Retinal pigment epithelial cell (primary cell): ENCODE measurements at places on chromosomes 13 and 19.

DNA sequence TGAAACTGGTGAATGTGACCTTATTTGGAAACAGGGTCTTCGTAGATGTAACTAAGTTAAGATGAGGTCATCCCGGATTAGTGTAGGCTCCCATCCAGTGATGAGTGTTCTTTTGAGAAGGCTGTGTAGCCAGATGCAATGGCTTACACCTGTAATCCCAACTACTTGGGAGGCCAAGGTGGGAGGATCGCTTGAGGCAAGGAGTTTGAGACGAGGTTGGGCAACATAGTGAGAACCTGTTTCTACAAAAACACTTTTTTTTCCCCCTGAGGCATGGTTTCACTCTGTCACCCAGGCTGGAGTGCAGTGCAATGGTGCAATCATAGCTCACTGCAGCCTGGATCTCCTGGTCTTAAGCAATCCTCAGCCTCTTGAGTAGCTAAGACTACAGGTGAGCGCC lies 36.4 kb downstream of the FBN3 start:
- DNase-seq: no peak

DNA sequence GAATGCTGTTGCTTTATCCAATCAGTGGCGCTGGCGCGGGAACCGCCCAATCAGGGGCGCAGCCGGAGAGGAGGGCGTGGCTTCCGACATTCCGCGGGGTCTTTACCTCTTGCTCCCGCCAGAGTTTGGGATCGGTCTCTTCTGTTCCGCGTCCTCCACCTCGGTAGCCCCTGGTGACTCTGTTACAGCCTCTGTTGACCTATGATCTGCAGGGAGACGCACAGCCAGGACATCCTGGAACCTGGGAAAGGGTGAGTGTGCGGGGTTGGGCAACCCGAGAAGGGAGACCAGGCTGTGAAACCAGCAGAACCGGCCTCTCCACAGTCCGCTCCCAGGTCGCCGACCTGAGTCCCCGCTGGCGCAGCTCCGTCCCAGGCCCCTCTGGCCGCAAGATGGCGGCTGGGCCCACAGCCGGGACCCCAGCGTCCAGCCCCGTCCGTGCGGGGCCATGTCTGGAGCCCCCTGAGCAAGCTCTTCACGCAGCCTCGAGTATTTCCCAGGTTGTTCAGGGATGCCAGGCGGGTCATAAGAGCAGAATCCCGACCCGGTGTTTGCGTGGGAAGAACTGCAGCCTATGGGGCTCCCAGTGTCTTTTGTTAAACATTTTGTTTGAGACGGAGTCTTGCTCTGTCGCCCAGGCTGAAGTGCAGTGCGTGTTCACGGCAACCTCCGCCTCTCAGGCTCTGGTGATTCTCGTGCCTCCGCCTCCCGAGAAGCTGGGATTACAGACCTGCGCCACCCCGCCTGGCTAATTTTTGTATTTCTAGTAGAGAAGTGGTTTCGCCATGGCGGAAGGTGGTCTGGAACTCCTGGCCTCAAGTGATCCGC lies 4.4 kb upstream of the ZNF681 start:
- no peak for DNase-seq

DNA sequence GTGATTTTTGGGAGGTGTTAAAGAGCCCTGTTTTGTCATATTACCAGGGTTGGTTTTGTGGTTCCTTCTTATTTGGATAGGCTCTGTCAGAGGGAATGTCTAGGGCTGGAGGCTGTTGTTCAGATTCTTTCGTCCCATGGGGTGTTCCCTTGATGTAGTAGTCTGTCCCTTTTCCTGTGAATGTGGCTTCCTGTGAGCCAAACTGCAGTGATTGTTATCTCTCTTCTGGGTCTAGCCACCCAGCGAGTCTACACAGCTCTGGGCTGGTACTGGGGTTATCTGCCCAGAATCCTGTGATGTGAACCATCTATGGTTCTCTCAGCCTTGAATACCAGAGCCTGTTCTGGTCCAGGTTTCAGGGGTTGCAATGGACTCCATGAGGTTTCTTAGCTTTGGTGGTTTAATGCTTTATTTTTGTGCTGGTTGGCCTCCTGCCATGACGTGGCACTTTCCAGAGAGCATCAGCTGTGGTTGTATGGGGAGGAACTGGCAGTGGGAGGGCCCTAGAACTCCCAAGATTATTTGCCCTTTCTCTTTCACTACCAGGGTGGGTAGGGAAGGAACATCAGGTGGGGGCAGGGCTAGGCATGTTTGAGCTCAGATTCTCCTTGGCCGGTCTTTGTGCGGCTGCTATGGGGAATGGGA lies 78.8 kb downstream of the SPRY2 start:
- no peak for DNase-seq

DNA sequence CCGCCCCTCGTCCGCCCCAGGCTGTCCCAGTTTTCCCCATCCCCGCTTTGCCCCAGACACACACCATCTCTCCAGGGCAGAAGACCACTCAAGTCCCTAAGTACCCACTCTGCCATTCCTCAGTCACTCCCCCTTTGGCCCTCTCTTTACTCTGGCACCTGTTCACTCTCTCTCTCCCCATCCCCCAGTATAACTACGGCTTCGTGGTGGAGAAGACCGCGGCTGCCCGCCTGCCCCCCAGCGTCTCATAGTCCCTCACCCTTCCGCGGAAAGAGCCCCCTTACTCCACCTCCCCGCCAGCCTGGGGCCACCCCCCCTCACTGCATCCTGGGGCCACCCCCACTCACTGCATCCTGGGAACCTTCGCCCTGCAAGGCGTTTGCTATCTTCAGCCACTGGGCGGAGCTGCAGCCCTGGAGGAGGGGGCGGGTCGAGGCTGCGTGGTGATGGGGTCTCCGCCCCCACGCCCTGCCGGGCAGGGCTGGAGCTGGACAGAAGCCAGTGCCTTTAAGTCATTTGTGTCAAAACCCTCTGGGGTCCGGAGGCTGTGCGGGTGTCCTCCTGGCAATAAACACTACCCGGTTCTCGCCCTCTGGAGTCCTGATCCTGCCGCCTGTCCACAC lies 5.0 kb downstream of the MVB12A start:
- no peak for DNase-seq

DNA sequence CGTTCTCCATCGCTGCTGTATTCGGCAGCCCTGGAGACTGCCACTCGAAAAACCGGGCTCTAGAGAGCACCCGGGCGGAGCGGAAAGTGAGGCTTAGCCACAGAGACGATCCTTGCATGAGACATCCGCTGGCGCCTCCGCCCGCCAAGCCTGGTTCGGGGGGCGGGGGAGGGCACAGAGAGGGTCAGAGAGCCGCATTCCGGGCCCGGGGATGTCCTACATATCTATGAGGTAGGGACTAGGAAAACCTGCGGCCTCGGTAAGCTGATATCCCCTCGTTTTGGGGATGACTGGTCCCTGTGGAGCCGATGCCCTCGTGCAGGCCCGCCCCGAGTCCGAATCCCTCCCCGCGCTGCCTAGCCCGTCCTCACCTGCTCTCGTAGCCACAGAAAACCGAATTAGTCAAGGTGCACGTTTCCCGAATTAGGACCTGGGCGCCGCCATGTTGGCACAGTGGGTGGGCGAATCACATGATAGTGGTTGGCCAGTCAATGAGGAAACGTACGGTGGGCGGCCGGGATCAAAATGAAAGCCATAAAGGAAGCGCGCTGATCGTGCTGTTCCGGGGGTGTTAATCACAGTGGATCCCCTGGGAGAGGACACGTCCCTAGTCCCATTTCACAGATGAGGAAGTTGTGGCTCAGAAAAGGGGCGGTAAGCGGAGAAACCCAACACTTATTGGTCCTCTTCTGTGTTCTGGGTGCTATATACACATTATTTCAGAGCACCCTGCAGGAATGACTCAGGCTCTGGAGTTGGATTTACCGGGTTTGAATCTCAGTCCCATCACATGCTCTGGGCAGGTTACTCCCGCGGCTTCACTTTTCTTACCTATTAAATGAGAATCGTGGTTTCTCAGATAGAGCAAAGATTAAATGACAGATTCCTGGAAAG lies at the start of gene TRMT1:
TSS of gene TRMT1 (minus strand) at position 459 of the 894 bp plus-strand sequence. CDS start at position 118, 341 bp downstream.
- peak; percentile 68 for DNase-seq

GRCh38 chr13:100196375-100196774 lies 107.5 kb downstream of the PCCA start:
- no peak for DNase-seq

- DNase-seq: no peak
Observed at GRCh38 chr13:40916207-40916998, 102.7 kb downstream of the ELF1 start.

GRCh38 chr19:5128251-5128935 lies 159.5 kb downstream of the KDM4B start:
- DNase-seq: no peak

DNA sequence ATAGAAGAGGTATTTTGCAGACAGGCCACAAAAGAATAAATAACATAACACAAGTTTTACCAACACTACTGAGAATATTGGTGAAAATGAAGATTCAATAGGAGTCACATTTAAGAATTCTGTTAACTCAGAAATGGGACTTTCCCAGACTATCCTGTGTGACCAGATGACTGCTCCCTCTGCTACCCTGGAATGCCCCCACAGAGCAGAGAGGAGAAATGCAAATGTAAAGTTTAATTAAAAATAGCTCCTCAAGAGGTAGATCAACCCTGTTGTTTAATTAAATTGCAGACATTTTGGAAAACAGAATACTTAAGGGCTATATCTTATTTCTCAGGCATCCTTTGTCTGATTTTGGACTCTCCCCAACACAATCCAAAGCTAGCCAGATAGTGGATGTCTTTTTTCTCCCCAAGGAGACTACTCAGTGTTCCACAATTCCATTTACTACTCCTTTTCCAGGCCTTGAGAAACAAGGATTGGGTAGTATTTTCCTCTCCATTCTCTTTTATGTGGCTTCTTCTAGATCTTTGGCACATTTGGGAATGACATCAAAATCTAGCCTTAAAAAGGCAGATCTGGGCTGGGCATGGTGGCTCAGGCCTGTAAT lies 104.7 kb upstream of the TSC22D1 start:
- DNase-seq: no peak

DNA sequence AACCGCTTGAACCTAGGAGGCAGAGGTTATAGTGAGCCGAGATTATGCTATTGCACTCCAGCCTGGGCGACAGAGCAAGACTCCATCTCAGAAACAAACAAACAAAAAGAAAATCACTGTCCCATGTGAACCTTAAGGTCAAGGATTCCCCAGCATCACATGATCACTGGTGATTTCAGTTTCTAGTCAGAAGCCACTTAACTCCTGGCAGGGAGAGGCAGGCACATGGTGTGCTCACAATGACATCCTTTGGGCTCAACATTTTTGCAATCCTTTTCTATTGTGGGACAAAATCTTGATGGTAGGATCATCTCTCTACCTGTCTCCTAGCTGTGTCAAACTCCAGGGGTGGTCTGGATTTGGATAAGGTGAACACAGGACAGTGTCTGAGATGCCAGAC lies 12.1 kb downstream of the AKAP8 start:
- no peak for DNase-seq

DNA sequence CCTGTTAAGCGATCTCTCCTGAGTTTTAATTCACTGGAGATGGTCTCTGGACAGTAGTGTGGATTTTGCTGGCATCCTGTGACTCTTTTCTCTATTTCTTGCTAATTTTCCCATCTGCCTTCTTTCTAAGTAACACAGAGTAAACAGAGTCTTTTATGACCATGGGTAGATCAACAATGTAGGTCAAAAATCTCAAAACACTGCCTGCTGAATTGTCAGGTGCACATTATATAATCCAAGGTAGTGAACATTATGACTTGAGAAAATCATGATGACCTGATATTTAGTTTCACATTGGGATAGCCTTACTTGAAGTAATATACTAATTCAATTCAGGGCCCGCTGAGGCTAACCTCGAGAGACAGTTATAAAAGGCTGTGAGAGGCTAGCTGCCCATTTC lies 180.7 kb downstream of the TDRD3 start:
- no peak for DNase-seq

GRCh38 chr13:101190976-101191375 lies 225.3 kb downstream of the NALCN start:
- DNase-seq: no peak

- DNase-seq: no peak
Observed at GRCh38 chr19:13149628-13150186, 468 bp downstream of the STX10 start.

GRCh38 chr19:36046443-36047050 lies 7.5 kb downstream of the THAP8 start:
- no peak for DNase-seq

DNA sequence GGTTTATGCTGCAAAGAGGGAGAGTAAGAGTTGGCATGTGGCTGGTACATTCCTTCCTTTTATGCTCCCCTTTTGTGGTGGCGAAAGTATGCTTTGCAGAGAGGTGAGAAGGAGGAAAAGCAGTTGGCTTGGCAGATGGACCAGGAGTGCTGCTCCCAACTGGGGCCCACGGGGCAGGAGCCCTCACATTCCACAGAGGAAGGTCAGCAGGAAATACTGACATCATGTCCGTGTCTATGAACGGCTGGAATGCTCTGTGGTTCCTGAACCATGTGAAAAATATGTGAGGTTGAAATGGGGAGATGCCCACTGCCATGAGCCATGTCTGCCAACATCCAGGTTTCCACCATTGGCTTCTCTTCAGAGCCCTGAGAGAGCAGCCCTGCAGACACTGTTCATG lies 33.3 kb upstream of the GAS6 start:
- DNase-seq: peak; percentile 57

DNA sequence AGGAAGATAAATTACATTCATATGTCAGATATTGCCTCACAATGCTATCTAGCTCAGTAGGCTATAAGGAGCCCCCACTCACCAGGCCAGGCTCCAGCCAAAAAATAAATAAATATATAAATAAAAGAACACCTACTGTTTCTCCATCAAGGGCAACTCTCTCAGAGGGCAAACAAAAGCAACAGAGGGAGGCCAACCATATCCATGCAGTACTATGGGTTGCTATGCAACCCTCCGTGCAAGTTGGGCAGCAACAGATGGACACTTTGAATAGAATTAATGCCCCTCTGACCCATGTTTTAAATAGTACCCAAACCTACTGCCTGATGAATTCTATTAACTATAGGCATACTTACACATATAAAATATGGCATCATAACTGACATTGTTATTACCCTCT lies 279.8 kb upstream of the EDNRB start:
- no peak for DNase-seq

DNA sequence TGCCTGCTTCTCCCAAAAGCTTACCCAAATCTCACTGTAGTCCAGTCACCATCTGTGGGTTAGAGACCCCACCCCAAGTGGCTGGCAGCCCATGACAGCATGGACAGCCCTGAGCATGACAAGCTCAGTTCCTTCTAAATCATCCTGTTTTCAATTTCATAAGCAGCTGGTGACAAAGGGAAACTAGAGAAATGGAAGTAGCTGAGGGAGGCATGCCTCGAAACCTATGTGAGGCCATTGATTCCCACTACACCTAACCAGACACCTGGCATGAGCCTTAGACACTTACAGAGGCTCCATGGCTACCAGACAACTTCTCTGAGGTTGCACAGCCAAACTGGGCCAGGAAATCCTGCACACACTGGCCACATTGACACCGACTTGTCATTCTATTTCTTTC lies 56.2 kb downstream of the ABCC4 start:
- no peak for DNase-seq

DNA sequence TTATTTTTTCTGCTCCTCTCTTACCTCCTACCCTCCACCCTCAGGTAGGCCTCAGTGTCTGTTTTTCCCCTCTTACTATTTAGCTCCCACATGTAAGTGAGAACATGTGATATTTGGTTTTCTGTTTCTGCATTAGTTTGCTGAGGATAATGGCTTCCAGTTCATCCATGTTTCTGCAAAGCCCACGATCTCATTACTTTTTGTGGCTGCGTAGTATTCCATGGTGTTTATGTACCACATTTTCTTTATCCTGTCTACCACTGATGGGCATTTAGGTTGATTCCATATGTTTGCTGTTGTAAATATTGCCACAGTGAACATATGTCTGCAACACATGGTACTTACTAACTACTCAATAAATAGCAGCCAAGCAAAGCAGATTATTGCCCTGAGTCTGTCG lies 56.8 kb downstream of the DNAJC15 start:
- no peak for DNase-seq
